Activated T-cell treated with anti-CD3 and anti-CD28 coated beads for 48 hours (primary cell): ENCODE measurements at places on chromosomes 16 and 17.

GRCh38 chr16:51061328-51061727 lies 89.7 kb downstream of the SALL1 start:
- no peak for DNase-seq

DNA sequence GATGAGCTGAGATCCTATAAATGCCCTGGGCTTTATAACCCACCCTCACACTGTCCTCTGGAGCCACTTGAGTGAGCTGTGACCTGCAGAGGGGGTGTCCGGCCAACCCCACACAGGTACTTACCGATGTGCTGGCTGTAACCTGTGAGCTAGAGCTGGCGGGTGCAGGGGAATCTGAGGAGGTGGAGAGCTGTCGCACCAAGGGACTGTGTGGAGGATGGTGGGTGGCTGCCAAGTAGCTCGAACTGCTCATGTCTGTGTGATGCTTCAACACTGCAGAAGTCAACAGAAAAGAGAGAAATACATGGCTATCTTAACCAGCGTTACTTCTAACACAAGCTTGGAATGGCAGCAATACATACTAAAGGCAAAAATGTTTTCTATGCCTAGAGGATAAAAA lies 39.4 kb downstream of the STH start:
- DNase-seq, result no peak

GRCh38 chr17:76331083-76331482 lies 22.6 kb downstream of the PRPSAP1 start:
- no peak for DNase-seq

DNA sequence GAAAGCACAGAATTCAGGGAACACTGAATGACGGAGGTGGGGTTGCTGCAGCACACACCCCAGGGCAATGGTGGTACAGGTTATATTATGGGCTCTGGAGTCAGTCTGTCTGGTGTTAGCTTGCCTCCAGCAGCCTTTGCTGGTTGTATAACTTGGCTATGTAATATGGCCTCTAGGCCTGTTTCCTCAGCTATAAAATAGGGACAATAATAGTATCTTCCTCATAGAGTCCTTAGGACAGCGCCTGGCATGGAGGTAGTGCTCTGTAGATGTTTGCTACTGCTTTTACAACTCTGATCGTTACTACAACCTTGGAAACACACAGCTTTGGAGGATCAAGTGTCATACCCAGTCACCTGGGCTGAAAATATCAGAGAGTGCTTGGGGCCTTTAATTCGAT lies 31.5 kb downstream of the GTF3C1 start:
- no peak for DNase-seq

DNA sequence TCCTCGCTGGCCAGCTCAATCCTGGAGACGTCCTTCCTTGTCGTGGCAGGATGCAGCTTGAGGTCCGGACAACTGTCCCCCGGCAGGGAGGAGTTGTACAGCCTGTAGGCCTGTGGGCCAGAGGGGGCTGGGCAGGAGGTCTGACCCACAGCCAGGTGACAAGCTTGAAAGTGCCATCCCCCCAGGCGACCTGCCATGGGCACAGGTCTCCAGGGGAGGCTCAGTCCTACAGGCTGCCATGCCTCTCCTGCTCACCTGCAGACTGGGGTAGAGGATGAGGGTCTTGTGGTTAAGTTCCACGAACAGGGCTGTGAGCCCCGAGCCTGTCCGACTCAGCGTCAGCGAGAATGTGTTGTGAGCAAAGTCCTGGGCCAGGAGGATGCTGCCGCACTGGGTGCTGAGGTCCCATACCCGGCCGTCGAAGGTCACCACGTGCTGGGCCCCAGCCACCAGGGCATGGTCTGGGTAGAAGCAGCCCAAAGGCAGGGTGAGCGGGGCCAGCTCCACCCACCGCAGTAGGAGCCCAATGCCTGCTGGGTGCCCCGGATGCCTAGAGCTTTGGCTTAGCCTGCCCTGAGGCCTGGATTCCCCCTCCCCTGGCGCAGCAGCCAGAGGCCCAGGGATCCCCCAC lies 39.8 kb downstream of the RMI2 start:
- no peak for DNase-seq

DNA sequence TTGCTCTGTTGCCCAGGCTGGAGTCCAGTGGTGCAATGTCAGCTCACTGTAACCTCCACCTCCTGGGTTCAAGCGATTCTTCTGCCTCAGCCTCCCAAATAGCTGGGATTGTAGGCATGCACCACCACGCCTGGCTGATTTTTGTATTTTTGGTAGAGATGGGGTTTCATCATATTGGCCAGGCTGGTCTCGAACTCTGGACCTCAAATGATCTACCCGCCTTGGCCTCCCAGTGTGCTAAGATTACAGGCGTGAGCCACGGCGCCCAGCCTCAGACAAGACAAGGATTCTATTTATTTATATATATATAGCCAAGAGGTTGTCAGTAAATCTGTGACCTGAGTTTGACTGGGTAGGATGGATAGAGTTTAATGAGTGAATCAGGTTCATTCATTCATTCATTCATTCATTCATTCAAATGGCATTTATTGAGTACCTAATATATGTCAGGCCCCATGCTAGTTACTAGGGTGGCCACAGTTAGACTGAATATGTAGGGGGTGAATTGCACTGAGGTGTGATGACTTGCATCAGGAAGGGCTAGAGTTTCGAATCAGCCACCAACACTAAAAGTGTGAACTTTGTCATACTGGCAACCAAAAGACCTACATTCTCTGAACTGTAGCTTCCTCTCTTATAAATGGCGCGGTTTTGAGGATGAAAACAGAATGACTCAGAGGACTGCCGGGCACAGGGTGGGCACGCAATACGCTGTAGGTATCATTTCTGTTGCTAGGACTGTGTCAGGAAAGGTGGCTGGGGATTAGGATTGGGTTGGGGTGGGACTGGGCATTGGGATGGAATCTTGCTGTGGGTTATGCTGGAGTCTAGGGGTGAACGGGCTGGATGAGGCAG lies 37.8 kb downstream of the ITGAE start:
- DNase-seq, result no peak

DNA sequence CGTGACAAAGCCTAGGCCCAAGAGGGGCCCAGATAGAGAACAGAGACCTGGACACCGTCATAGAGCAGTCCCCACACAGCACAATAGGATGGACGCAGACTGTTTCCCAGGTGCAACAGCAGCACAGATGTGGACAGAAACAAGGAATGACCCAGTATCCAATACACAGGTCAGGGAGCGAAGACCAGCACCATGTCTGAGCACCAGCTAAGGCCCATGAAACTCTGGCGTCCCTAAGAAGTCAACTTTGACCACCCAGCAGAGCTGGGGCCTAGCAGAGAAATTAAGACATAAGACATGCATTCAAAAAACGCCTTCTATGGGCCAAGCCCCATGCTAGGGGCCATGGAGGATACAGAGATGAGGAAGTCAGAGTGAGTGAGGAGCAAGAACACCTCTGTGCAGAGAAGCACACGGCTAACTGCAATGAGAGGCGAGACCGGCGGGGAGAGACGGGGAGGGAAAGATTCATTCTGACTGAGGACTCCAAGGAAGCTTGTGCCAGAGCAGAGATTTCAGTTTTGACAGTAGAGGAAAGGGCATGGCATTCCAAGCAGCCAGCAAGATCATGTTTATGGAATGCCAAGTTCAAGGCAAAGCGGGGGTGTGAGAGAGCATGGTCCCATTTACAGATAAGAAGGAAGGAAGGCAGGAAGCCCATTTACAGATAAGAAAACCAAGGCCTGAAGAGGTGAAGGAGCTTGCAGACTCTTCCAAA lies 50.8 kb downstream of the PITPNM3 start:
- DNase-seq, result no peak

GRCh38 chr17:9343516-9343915 lies 232.1 kb downstream of the STX8 start:
- no peak for DNase-seq

DNA sequence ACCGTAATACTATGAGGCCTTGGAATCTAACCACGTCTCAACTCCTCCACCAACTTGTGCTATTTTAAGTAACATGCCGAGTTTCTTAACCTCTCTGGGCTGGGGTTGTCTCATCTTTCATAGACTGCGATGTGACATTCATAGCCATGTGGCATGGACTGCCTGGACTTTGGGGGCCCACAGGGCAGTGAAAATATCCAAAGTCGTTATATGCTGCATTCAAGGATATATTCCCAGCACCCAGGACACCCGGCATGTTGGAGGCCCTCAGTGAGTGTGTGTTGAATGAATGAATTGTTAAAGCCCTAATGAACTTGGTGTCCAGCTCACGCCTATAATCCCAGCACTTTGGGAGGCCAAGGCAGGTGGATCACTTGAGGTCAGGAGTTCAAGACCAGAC lies 203.1 kb downstream of the CBLN1 start:
- DNase-seq, result no peak

GRCh38 chr17:6157716-6158115 lies 87.5 kb downstream of the WSCD1 start:
- DNase-seq, result no peak

GRCh38 chr16:12547608-12547922 lies 256.1 kb downstream of the CPPED1 start:
- DNase-seq, result no peak

DNA sequence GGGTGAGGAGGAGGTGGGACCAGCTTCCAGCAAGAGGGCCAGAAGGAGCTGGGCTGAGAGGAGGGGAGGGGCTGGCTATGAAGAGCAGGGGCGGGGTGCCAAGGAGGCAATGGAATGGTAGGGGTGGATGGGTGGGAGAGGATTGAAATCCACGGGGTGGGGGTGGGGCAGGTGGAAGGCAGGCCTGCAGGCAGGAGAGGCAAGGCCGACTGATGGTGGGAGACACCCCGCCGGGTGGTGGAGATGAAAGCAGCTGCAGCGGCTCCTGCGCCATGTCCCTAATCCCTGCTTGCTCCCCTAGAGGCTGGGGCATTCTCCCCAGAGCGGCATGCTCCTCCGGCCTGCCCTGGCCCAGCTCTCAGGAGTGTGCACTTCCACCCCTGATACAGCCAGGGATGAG lies 27.8 kb upstream of the TAC4 start:
- DNase-seq, result no peak

- no peak for DNase-seq
Measured at GRCh38 chr16:69017036-69017783, 88.2 kb upstream of the HAS3 start.

DNA sequence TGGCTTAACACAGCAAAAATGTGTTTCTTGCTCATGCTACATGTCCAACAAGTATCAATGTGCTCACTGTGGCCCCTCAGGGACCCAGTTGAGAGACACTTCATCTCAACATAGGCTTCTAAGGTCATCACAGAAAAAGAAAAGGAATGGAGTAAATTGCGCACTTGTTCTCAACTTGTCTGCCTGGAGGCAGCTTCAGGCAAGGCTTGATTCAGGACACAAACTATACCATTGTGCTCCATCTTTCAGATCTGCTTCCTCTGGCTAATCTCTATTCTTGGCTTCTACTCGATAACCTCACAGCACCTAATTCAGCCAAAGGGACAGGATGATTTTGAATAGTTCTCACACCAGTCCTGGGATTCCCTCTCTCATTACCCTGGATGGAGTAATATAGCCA lies 35.6 kb downstream of the HS3ST2 start:
- DNase-seq, result no peak

DNA sequence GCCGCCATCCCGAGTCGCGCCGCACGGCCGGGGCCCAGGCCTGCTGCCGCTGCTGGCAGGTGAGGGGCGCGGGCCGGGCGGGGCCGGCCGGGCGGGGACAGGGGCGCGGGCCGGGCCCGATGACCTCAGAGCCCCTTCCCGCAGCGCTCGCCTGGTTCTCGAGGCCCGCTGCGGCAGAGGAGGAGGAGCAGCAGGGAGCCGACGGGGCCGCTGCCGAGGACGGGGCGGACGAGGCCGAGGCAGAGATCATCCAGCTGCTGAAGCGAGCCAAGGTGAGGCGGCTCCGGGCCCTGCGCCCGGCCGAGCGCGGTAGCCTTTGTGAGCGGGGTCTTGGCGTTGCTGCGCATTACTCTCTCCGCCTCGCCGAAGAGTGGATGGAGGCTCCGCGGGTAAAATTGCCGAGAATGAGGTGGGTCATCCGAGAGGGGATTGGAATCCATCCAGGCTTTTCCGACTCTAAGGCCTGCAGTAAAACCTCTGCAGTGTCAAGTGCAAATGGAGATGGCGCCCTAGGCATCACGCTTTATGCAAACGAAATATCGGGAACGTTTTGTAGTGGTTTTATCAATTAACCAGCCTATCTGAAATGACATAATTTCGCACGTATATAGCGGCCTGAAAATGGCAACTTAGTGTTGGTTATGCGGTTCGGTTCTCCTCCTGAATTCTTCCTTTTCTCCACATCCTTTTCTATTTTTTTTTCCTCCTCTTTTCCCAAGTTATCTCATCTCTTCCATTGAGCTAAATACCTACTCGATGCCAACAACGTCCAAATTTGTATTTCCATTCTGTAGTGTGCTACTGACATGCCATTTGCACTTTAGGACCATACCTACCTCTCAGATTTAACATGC lies 577 bp downstream of the TTC19 start:
- no peak for DNase-seq

DNA sequence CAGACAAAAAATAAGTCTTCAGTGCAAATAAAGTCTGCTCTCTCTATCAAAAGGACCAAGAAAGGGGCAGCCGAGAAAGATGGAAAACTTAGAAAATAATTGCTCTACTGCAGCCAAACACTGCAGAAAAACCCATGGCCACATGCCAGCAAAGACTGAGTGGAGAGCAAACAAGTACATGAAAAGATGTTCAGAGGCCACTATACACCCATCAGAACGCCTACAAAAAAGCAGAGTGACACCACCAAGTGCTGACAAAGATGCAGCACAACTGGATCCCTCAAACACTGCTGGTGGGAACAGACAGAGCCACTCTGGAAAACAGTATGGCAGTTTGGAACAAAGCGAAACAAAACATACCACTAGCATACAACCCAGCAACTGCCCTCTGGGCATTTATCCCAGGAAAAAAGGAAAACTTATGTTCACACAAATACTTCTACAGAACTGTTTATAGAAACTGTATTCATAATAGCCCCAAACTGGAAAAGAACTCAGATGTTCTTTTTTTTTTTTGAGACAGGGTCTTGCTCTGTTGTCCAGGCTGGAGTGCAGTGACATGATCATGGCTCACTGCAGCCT lies 36.7 kb downstream of the KIAA0753 start:
- no peak for DNase-seq
